OCI-M1 (cell line): ENCODE measurements at places on chromosomes 5 and 9.
A peak's percentile ranks its signal among the peaks of the same experiment; 100 is the strongest.

DNA sequence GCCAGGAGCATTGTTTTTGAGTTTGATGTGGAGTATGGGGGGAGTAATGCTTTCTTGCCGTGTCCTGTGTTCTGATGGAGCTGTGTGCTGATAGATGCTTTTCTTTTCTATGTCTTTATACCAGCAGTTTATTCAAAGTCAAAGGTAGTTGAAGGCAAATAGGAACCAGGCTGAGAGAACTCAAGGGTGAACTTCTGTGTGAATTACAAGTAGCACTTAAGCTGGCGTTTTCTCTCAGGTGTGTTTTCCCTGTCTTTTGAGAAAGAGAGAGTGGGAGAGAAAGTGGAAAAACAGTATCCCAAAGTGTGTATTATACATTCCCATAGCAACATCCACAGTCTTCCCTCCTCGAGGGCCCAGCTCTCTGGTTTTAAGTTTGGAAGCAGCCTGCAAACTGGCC is 1.5 kb downstream of the TNFAIP8 start:
- no peak for DNase-seq

- no peak for DNase-seq
Measured at GRCh38 chr5:136474466-136474865, 109.1 kb upstream of the TRPC7 start.

GRCh38 chr5:138457531-138458275 is 7.6 kb upstream of the EGR1 start:
- no peak for DNase-seq

GRCh38 chr5:137867664-137868063 is at the start of gene MYOT:
Gene MYOT, plus strand, starts transcription at chr5:137867860. Its CDS starts 2,792 bp downstream, at chr5:137870652.
- peak; percentile 47 for DNase-seq

- no peak for DNase-seq
Measured at GRCh38 chr9:96004379-96004778, 128.9 kb downstream of the ERCC6L2 start.

DNA sequence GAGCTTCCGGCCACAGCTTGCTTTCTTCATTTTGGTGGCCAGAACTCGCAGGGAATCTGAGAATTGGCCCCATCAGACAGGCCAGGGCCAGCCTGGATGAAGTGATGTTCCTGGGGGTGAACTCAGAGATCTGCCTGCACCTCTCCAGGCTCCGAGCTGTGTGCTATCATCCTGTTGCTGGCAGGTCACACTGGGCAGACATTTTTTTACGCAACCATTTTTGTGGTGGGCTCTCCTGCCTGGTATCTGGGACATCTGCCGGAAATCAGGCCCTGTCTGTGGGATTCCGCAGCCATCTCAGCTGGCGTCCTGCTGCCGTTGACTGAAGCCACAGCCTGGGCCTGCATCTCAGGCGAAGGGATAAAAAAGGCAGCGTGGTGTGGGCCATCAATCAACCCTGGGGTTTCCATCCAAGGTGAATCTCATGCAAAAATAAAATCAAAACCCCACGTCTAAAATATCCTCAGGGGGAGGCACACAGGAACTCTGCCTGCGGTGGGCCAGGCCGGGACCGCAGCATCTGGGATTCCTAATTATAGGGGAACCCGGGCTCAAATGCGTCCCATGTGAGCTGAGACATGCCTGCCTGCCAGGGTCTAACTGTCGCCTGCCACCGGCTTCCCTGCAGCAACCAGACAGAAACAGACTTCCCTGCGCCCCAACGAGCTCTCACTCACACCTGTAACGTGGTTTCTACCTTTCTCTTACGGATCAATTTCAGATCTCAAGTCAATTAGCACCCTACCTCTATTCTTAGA is 174.3 kb downstream of the SYK start:
- DNase-seq: no peak

GRCh38 chr5:61228691-61229280 is 66.5 kb upstream of the SMIM15 start:
- DNase-seq: peak; percentile 33

DNA sequence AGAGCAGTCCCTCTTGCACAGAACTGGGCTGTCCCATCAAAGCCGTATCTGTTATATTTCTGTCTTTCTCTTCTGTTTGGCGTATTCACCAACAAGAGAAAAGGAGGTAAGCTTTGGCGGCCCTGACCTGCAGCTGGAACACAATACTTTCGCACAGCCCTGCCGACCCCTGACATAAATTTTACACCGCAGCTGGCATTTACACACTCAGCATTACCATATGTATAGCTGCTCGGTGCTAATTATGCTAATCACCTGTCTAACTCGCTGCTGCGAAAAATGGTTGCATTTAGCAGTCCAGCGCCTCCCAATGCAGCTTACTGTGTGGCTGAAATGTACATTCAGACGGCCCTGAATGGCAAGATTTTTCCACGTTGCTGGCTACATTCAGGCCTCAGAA is 20.8 kb downstream of the PTCH1 start:
- DNase-seq: no peak
